ENCODE measurements at places on chromosomes 3 and 15.

DNA sequence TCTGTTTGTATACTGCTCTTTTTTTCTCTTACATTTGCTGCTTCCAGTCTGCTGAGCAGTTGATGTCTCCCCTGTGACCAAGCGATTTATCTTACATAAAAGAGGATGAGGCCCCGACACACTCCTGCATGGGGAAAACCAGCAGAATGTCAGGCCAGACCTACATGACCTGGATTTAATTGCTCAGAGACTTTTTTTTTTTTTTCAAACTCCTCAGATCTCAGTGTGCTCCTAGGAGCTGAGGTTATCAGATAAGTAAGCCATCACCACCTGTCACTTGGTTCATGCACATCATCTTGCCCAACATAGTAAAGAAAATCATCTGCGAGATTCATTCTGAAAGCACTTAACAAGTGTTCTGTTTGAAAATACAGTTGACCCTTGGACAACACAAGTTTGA lies 163.1 kb downstream of the PLCL2 start:
- DNase-seq = no peak

- DNase-seq = no peak
These were observed 305.3 kb downstream of the MAGI1 start for GRCh38 chr3:65733459-65733858.

DNA sequence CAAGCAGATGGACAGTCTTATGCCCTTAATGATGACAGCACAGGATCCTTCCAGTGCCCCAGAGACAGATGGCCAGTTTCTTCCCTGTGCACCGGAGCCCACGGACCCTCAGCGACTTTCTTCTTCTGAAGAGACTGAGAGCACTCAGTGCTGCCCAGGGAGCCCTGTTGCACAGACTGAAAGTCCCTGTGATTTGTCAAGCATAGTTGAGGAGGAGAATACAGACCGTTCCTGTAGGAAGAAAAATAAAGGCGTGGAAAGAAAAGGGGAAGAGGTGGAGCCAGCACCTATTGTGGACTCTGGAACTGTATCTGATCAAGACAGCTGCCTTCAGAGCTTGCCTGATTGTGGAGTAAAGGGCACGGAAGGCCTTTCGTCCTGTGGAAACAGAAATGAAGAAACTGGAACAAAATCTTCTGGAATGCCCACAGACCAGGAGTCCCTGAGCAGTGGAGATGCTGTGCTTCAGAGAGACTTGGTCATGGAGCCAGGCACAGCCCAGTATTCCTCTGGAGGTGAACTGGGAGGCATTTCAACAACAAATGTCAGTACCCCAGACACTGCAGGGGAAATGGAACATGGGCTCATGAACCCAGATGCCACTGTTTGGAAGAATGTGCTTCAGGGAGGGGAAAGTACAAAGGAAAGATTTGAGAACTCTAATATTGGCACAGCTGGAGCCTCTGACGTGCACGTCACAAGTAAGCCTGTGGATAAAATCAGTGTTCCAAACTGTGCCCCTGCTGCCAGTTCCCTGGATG lies 198.7 kb downstream of the AKAP13 start:
- no peak for DNase-seq

DNA sequence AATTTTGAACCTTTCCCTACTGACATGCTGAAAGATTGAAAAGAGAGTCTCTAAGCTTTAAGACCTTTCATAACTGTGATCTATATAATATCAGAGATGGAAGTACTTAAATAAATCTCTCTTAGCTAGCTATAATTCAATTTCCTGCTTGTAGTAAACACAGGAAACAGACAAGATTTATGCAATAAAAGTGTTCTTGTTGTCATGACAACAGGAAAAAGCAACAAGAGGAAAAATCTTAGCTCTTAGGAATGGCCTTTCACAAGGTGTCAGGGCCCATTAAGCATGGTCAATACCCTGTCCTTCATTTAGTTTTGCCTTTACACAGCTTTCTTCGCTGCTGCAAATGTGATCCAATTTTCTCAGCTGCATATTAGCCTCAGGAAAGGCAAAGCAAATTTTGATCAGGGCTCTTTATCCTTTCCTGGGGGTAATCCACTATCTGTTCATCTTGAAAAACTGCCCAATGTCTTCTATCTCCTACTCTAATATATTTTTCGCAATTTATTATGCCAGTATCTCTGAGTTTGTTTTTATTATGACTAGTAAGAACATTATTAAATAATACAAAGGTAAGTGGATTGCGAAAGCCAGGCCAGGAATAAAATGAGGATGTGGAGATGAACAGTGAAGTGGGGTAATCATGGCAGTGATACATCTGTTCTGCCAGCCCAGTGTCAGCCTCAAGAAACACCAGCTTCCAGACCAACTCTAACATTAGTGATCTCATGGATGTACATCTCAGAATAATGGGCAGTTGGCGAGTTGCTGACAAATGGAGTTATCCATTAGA lies 28.7 kb downstream of the SIDT1 start:
- DNase-seq = no peak

DNA sequence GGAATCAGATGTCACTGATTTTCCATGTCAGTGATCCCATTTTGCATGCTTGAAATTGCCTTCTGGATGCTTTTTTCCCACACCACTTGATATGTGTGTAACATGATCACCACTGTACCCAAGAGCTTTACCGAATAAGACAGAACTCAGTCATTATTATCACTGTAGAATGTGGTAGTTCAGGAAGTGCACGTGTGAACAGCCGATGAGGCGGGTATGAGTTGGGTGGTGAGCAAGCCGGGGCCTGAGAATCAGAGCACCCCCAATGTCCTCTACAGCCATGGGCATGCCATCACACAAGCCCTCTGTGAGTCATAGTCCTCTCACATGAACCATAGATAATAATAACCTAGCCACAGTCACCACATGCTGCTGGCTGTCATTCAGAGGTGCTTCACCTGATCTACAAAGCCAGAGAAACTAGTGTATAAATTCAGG lies 470.8 kb downstream of the SOX2 start:
- DNase-seq = no peak

- no peak for DNase-seq
These were observed 216.1 kb upstream of the ROPN1 start for GRCh38 chr3:124207873-124208485.

DNA sequence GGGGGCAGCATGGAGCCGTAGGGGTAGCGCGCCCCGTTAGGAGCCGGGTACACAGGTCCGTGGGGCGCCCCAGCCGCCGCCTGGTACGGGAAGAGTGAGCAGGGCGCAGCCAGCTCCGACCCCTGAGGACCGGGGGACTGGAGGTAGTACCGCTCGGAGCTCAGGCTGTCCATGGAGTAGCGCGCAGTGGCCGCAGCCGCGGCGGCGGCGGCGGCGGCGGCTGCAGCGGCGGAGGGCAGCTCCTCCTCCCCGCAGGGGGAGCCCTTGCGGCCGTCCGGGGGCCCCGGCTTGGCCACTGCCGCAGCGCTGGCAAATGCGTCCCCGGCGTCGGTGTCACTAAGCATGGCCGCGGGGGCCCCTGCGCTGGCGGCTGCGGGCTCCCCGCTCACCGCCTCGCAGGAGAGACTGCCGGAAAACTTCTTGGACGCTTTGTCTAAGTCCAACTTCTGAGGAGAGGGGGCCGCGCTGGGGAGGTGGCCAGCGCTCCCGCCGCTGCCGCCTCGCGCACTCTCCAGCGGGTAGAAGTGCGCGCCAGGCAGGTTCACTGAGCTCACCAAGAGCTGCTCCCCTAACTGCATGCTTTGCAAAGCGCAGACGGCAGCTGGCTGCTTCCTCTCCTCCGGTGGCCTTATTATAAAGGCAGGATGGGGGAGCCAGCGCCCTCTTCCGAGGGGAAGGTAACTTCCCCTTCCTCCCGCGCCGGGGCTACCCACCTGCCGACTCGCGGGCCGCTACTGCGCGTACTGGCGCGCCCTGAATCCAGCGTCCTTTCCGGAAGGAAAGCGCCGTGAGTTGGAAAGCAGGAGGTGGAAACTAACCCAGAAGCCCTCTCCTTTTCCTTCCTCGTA lies at the start of gene EOMES:
Gene EOMES, minus strand, starts transcription at position 607 of the 848 bp plus-strand sequence. Its CDS starts 29 bp downstream, at position 578.
- DNase-seq = no peak

DNA sequence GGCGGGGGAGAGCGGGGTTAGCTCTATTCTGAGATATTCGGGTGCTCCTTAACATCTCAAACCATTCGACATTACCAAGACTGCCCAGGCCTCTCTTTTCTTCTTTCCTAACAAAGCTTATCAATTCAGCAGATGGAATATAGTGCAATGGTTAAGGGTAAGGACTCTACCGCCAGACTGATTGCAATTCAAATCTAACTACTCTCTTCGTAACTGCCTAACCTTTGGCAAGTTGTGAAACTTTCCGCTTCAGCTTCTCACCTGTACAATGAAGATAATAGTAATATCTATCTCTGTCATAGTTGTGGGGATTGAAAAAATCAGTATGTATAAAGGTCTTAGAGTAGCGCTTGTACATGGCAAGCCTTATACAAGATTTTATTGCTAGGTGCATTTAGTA lies 972 bp downstream of the UBA5 start:
- no peak for DNase-seq

DNA sequence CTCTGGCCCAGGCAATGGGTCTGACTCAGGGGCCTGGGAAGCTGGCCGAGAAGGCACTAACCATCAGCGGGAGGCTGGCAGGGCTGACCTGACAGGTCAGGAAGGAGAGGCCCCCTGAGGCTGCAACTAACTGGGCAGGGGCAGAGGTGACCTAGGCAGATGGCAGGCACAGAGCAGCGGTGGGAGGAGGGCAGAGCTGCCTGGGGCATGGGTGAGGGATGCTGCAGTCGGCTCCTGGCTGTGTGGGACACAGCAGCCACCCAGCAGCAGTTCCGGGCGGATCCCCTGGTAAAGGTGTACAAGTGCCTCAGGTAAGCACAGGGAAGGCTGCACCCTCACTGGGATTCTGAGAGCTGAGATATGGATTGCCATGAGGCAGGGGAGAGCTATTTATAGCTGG lies 236.1 kb downstream of the OCA2 start:
- no peak for DNase-seq

DNA sequence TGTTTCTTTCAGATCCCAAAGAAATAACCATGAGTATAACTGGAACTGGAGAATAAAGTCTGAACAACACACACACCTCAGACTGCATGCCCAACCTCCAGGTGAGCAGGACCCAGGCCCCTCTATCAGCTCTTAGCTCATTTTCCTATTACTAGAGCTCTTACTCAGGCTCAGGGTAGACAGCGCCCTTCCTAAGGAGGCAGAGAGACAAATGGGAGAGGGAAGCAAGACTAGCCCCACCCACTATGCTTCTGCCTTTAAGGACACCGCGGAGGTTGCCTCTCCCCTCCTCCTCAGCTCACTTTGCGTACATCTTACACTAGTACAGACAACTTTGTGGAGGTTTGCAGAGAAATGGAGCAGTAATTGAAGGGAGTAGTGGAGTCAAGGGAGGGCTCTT lies 44.0 kb upstream of the GLCE start:
- no peak for DNase-seq

DNA sequence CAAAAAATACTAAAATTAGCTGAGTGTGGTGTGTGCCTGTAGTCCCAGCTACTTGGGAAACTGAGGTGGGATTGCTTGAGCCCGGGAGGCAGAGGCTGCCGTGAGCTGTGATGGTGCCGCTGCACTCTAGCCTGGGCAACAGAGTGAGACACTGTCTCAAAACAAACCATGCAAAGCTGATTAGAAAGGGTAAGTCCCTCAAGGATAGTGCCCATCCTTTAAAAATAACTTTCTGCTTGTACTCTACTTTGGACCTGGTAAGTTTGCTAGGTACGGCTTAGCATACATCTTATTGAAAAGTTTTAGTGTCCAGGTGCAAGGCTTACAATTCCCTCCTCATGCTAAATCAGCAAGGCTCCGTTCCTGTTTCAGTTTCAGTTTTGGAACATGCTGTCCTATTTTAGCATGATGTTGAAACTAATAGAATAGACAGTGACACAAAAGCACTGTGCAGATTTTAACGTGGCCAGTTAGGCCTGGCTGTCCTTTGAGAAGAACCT lies 21.4 kb downstream of the FEM1B start:
- peak; percentile 55 for DNase-seq

DNA sequence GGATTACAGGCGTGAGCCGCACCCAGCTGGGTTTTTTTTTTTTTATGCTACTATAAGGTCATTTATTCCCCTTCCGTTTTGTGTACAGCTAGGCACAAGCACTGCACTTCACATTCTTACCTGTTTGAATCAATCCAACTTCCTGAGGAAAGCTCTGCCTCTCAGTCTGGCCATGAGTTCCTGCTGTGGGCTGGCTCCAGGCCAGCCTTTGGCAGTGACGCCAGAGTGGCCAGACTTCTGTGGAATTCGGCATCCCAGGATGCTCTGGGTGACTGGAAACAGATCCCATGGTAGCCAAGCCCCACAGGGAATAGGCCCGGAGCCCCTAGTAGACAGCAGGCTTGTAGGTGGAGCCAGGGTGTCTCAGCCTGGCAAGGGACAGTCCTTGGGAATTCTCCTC lies 21.5 kb upstream of the TIMP4 start:
- no peak for DNase-seq

Data from globus pallidus (tissue), 1 donor.